ENCODE measurements at places on chromosomes 12 and 14.
A peak's percentile ranks its signal among the peaks of the same experiment; 100 is the strongest.

GRCh38 chr12:55707841-55708694, at the start of gene ITGA7:
Gene ITGA7, minus strand, starts transcription at chr12:55707904. Its CDS starts 222 bp downstream, at chr12:55707682.
- DNase-seq: peak; percentile 34

- DNase-seq: no peak
These were observed 4.1 kb upstream of the CYP46A1 start for GRCh38 chr14:99679996-99680395.

DNA sequence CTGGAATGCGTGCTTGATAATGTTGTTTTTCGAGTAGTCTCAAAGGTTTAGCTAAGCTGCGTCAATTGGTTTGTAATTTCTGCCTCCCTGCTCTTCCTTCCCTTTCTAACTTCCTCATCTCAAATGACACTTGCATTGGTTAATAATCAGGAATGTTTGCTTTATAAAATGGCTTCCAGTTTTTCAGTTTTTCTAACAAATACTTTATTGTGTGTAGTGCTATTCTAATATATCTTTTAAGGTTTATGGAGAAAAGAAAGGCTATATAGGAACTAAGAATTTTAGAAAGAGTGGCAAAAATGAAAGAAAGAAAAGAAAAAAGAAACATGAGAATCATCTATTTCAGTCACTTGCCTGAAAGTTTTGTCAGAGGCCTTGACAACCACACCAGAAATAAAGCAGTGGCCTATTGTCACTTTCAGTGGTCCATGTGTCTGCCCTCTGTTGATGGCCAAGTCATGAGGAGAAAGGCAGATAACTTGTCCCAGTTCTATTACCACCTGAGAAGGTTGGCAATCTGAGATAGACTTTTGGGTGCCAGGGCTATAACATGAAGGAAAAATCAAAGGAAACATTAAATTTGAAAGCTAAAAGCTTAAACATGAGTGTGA, 221.9 kb upstream of the KITLG start:
- DNase-seq: peak; percentile 64

DNA sequence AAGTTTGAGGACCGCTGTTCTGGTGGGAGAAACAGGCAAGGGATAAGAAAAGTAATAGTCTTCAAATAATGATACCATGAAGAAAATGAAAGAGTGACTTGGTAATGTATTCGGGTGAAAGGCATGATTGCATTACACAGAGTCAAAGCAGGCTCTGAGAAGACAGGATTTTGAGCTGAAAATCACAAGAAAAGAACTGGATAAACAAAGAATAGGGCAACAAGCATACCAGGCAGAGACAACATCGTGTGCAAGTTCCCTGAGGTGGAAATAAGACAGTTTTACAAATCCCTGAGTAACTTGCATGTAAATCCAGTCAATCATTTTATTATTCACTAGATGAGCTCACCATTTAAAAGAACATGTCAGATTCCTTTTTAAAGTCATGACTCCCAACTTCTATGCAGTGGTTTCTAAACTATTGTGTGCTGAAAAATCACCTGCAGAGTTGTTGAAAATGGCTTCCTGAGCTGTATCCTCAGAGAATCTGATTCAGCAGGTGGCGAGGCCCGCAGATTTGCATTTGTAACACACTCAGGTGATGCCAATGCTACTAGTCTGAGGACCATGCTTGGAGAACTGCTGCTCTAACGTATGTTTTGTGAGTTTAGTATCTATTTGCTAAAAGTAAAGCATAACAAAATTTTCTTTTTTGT, 133.0 kb upstream of the ABCD2 start:
- DNase-seq: no peak

DNA sequence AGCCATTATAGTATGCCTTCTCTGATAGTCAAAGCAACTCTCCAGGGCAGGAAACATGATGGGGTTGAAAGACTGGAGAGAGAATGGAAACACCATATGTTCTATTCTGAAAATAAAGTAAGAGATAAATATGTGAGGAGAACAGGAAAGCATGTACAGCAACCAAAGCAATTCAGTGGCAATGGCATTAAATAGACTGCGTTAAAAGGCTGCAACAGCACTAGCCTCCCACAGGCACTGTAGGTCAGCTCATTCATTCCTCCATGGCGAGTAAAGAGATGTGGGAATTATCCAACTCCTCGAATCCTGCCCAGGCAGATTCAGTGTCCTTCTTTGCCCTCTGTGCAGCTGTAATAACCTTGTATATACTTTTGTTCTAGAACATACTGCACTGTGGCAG, 43.8 kb downstream of the ANO6 start:
- no peak for DNase-seq

- DNase-seq: no peak
These were observed 479.1 kb downstream of the ATP23 start for GRCh38 chr12:58420503-58420902.
